ENCODE measurements at places on chromosomes 3 and 15.

DNA sequence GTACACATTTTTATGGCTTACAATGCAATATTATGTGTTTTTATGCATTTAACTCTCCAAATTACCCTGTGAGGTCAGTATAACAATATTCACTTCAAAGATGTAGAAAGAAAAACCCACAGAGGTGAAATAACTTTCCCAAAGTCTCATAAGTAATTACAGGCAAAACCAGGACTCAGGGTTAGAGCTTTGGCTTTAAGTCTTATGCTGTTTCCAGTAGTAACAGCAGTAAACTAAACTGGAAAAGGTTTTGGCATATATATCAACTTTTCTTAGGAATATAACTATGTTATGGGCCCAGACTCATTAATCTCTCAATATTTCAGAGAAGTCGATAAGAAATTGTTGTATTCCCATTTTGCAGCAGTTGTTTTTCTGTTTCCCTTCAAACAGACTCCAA lies 206.3 kb upstream of the KCNMB2 start:
- no peak for DNase-seq

DNA sequence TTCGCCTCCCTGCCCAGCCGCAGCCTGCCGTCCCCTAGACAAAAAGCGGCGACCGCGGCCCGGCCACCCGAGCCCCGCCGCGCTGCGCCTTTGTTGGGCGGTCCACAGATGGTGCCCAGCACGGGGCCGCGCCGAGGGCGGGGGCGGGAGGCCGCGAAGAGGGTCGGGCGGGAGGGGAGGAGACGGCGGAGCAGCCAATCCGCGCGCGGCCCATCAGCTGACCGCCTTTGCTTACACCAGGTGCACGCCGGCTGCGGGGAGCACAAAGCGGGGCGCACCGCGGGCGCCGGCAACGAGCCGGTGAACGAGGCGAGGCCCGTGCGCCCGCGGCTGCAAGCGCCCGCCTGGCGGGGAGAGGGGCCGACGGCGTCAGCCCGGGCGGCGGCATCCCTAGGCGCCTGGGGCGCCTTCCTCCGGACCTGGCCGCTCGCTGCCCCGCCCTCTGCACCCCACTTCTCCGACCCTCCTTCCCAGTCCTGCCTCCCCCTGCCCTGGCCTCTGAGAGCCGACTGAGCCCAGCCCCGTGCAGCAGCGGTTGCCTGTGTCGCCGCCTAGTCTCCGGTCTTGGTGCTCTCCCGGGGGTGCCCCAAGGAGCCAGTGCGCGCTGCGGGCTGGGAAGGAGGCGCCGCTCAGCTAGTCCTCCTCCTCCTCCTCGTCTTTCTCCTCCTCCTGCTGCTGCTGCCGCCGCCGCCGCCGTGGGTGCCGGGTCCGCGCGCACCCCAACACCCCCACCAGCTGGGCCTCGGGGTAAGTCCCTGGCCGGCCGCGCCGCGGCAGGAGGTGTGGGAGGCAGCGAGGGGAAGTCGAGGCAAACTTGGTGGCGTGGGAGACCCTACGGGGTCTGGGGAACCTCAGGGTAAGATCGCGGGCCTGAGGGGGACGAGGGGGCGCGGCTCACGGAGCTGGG lies at the start of gene LRRN1:
Gene LRRN1, plus strand, starts transcription at position 259 of the 907 bp plus-strand sequence. CDS start 45,211 bp downstream, outside the sequence.
- DNase-seq = peak; percentile 3

DNA sequence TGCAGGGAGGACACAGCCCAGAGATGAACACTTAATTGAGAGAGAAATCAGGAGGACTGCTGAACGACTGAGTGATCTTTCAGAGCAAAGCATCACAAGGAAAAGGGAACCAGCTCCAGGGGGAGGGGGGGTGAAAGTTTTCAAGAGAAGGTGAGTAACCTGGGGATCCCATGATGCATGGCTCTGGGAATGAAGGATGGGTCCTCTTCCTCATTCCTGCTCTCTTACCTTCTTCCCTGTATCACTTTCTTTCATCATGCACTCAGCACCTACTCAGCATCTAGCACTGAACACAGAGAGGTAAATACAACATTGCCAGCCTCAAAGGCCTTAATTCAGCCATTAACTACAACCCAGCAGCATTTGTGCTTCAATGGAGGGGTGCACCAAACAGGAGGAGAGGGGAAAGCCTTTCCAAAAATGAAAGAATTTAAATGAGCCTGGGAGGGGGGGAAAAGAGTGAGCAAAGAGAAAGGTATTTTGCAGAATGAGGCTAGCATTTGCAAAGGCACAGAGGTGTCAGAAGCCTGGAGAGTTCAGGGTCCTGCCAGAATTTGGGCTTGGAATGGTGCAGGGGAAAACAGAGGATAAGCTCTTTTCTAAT lies 427.4 kb downstream of the FOXP1 start:
- no peak for DNase-seq

DNA sequence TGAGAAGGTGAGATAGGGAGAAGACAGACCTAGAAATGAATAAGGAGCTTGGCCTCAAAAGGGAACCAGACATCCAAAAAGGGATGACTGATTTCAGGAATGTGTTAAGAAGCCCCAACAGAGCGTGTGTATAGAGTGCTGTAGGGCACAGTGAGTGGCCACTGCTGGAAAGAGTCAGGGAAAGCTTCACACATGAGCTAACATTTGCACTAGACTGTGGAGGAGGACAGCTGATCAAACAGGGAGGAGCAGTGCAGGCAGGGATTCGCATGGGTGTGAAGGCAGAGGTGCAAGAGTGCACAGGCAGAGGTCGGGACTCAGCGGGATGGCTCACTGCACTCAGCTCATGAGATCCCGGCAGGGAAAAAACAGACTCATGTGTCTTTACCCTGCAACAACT lies 61.8 kb downstream of the NPTN start:
- DNase-seq = no peak

GRCh38 chr15:74270854-74271520 lies 34.9 kb downstream of the CCDC33 start:
- no peak for DNase-seq

DNA sequence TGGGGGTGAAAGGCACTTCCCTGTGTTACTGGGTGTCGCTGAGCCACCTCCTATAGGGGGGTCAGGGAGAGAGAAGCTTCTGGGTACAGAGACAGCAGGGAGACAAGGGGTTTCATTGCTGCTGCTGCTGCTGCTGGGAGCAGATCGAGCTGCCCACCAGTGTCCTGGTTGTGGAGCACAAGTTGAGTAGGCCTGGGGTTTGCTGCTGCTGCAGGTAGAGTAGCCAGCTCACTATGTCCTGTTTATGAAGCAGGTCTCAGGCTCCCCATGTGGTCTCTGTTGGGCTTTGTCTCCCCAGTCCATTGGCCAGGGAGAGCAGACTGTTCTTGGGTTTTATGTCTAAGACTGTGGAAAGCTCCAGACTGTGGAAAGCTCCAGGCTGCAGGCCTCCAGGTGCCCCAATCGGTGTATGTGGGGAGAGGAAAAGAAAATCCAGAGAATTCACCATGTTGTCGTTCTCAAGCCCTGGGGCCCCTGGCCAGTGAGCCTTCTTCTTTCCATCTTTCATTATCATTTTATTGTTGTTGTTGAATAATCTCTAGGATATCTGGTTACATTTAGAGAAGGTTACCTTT lies 157.8 kb downstream of the ADAMTS17 start:
- DNase-seq = no peak

DNA sequence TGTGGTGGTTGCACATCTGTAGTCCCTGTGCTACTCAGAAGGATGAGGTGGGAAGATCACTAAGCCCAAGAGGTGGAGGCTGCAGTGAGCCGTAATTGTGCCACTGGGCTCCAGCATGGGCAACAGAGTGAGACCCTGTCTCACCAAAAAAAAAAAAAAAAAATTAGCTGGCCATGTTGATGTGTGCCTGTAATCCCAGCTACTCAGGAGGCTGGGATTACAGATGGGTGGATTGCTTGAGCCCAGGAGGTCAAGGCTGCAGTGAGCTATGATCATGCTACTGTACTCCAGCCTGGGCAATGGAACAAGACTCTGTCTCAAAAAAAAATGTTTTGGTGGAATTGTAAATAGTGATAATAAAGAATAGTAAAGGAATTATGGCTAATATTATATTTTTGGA lies 9.9 kb downstream of the ATRIP start:
- DNase-seq = no peak

DNA sequence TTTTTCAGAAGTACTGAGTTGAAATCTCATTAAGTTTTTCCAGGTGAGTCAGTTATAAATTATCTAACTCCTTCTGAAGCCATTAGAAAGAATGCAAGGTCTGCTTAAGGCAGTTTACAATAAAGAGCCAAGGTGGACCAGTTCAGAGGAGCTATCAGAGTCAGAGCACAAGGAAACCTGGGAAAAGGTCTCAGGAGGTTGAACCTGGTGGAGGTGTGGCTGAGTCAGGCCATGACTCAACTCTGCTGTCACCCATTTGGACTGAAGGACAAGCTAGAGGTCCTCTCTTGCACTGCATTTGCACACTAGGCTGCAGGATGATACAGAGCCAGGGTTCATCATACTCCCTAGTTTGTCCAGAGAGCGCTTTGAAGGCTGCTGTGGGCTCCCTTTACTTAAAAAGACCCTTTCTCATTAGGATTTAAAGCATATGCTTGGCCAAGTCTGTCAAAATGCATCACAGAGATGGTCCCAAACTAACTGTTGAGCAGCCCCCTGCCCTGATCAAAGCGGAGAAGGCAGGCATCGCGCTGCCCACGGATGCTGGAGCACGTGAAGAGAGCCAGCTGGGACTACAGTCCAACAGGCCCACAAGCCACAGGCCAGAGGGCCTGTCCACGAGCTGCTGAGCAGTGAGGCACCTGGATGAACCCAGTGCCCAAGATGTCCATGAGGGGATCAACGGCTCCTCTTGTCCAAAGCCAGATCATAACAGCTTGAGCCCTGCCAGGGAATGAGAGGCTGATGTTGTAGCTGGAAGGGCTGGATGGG lies 26.0 kb upstream of the MRPS22 start:
- DNase-seq = no peak

DNA sequence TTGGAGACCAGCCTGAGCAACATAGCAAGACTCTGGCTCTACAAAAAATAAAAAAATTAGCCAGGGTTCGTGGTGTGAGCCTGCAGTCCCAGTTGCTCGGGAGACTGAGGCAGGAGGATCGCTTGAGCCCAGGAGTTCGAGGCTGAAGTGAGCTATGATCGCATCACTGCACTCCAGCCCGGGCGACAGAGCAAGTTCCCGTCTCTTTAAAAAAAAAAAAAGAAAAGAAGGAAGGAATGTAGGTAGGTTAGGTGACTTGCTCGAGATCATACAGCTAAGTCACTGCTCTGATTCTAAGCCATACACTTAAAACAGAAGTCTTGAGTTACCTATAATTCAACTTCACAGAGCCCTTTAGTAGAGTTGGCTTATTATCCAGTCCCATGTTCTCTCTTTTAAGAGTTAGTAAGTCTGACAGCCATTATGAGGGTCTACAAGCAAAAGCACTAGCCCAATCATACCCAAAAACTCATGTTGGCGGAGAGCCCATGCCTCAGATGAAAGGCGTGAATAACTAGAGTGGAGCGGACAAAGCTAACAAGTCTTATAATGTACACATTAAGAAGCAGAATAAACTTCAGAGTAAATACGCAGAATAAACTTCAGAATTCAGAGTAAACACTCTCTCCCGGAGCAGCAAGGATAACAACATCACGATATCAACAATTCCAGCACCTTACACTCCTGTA lies 768 bp downstream of the AAGAB start:
- DNase-seq = no peak

DNA sequence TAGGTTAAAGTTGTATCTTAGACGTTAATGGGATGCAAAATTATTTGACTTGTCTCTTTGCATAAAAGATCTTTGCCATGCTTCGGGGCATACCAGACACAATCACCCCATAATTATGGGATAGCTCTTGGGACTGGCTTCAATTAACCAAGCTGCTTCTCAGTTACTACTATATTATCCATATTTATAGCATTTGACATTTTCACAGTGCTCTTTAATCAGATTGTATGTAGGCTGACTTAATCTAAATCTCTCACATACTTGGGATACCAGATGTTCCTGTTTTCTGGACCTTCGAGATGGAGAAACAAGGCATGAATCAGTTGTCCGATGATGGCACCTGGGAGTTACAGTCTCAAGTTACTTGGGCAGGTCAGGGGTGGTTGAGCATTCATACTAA lies 27.2 kb upstream of the ABHD17C start:
- DNase-seq = no peak

- no peak for DNase-seq
Observed at GRCh38 chr3:114122027-114122709, 56.7 kb downstream of the DRD3 start.

DNA sequence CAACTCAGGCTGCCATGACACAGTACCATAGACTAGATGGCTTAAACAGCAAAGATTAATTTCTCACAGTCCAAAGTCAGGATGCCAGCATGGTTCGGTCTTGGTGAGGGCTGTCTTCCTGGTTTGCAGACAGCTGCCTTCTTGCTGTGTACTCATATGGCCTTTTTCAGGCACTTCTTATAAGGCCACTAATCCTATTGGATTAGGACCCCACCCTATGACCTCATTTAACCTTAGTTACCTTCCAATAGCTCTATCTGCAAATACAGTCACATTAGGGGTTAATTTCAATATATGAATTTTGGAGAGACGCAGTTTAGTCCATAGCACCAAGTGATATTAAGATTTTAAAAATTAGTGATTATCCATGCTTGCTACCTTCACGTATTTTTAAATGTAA lies 297.8 kb downstream of the WDR72 start:
- no peak for DNase-seq

GRCh38 chr15:98195796-98196195 lies 235.3 kb downstream of the ARRDC4 start:
- no peak for DNase-seq

- no peak for DNase-seq
Observed at GRCh38 chr15:96372554-96372953, 42.1 kb downstream of the NR2F2 start.

- no peak for DNase-seq
Observed at GRCh38 chr3:138135833-138136194, 3.6 kb upstream of the A4GNT start.

All from NCI-H1694 (cell line).